AG09309 (cell line): ENCODE measurements at places on chromosomes 4 and X.

DNA sequence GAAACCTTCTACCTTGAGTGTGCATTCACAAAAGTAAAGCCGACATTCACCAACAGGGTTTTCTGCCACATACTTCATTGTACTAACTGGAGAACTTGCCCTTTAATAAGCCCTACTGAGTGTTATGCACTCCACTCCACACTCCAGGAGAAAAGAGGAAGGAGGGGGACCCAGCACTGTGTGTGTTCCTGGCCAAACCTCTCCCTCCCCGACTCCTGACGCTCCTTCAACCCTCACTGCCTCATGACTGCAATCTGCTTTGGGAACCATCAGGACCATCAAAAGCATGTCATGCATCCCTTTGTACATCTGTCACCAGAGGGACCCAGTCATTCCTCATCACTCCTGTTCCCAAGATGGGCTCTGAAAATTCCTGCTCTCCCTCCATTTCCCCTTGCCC lies 143.7 kb downstream of the RASL11B start:
- no peak for DNase-seq

- no peak for DNase-seq
These were observed 10.3 kb upstream of the DCTD start for GRCh38 chr4:182927505-182927904.

- no peak for DNase-seq
These were observed 110.6 kb upstream of the FSTL5 start for GRCh38 chr4:162274354-162274753.

GRCh38 chr4:24224446-24224845 lies 334.6 kb upstream of the PPARGC1A start:
- DNase-seq: no peak

GRCh38 chr4:39706334-39706733 lies 8.4 kb downstream of the UBE2K start:
- DNase-seq: peak; percentile 47
